ENCODE measurements at places on chromosomes 7 and 10. TPM values are rescaled to one million over a fixed set of nuclear protein-coding genes. Genes with fewer than 3 reads are reported as not detected.

- peak; percentile 68 for DNase-seq
These were observed 716 bp downstream of the OGA start for GRCh38 chr10:101817337-101818118.

DNA sequence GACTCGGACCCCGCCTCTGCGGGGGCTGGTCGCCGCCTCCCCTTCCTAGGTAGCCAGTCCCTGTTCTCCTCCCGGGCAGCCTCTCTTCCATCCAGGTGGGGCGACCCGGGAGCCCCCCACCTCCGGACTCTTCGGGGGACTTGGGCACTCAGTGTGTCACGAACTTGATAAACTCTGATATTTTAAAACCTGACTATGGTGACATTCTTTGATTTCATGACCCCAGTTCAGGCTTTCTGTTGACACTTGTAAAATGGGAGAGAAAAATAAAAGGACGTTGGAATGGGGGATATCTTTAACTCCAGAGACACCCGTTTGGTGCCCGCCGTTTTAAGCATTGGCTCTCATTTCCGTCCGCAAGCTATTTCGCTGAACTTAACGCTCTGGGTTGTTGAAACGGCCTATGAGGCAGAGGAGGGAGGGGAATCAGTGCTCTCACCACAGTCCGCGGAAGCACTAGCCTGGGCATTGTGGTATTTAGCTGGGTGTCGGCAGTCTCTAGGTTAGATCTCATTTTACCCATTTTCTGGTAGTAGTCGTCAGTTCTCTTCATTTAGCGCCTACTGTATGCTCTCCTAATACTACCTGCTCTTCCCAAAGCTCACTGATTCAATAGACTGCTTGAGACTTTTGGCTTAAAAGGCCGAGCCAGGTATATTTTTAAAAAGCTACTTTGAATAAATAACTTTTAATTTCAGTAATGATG, 738 bp downstream of the VPS26A start:
- DNase-seq = peak; percentile 78

DNA sequence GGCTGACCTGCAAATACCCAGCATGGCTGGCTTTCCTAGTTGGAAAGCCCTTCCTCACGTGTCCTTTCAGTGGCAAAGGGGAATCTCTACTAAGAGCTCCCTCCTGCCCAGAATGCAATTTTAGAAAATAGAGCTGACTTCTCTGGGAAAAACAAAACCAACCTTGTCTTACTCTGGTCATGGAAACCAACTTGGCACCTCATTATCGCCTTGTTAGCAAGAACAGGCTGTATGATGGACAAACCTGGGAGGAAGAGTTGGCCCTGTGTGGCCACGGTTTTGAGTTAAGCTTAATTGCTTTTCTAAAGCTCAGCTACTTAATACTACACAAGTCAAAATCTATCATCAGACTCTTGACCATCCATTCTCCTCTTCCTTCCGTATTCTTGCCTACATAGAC, 94.1 kb upstream of the PDCD4 start:
- no peak for DNase-seq

GRCh38 chr10:72418679-72419078, 64.0 kb upstream of the DNAJB12 start:
- DNase-seq = no peak

- no peak for DNase-seq
These were observed 17.2 kb downstream of the TCF7L2 start for GRCh38 chr10:112967200-112967599.

DNA sequence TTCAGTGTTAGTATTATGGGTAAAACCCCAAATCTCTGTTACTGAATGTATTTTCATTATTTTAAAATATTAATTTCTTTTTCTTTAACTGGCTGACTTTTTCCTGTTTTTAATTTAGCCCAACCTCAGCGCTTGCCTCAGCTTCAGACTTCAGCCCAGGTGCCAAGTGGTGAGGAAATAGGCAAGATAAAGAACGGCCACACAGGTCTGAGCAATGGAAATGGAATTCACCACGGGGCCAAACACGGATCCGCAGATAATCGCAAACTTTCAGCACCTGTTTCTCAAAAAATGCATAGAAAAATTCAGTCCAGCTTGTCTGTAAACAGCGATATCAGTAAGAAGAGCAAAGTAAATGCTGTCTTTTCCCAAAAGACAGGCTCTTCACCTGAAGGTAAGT, 57.5 kb downstream of the MDFIC start:
- DNase-seq = no peak

Gene AP3M1
- total RNA-seq = 35.4 TPM

GRCh38 chr7:105599551-105599950, 18.3 kb upstream of the EFCAB10 start:
- no peak for DNase-seq

DNA sequence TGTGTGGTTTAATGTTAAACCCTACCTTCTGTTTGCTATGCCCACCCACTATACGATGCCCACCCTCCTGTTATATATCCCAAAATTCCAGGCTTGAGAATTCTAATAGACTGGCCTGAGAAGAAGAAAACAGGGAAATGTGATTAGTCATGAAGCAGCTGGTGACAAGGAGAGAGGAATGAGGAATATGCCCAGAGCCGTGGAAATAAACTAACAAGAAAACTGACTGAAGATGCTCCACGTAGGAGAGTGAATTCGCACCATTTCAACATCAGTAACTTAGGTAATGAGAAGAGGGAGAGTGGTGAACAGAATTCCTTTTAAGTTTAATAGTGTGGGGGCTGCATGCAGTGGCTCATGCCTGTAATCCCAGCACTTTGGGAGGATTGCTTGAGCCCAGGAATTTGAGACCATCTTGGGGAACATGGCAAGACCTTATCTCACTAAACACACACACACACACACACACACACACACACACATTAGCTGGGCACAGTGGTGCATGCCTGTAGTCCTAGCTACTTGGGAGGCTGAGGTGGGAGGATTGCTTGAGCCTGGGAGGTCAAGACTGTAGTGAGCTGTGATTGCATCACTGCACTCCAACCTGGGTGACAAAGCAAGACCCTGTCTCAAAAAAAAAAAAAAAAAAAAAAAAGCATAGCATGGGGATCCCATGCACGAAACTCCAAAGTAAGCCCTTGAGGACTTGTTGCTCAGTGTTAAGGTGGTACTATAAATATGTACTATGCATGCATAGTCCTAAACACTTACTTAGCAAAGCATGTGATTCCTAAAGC, 16.1 kb upstream of the SYPL1 start:
- no peak for DNase-seq

Gene ECD
- 31.8 TPM for total RNA-seq

Gene ZNF655
- 63.0 TPM for total RNA-seq

GRCh38 chr7:25832929-25833328, 319.1 kb upstream of the NFE2L3 start:
- no peak for DNase-seq

Gene SEMA3E
- total RNA-seq = not detected

GRCh38 chr10:87712913-87713616, 53.4 kb downstream of the PAPSS2 start:
- DNase-seq = no peak

DNA sequence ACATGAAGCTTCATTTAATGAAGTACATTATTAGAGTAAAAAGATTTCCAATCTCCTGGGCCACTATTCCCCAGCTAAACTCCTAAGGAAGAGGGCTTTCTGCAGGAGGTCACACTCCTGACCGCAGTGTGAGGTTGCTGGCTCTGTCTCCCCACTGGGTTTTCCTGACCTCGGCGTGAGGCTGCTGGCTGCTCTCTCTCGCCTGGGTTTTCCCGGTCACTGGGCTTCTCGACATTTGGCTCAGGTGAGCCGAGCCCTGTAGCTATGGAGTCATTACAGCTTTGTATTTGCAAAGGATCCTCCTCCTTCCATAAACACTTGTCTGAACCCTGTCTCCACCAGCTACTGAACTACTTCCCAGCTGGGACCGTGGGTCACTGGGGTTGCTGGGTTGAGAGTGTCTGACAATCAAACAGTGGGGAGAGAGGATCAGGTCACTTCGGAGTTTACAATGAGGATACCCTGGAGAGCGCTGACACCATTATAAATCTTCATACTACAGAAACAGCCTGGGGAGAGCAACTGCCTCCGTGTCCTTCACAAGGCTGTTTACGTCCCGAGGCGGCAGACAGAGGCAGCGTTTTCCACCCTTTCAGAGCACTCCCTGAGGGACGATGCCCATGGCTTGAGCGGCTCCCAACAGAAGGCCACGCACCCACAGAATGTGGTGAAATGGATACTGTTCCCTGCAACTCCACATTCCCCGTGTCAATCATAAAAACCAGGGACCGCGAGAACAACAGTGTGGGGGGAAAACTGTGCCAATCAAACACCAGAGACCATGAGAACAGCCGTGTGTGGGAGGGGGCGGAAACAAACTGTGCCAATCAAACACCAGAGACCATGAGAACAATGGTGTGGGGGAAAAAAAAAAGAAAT, 226.2 kb downstream of the ZMYND11 start:
- DNase-seq = no peak

Gene CRYGN
- 0.90 TPM for total RNA-seq

DNA sequence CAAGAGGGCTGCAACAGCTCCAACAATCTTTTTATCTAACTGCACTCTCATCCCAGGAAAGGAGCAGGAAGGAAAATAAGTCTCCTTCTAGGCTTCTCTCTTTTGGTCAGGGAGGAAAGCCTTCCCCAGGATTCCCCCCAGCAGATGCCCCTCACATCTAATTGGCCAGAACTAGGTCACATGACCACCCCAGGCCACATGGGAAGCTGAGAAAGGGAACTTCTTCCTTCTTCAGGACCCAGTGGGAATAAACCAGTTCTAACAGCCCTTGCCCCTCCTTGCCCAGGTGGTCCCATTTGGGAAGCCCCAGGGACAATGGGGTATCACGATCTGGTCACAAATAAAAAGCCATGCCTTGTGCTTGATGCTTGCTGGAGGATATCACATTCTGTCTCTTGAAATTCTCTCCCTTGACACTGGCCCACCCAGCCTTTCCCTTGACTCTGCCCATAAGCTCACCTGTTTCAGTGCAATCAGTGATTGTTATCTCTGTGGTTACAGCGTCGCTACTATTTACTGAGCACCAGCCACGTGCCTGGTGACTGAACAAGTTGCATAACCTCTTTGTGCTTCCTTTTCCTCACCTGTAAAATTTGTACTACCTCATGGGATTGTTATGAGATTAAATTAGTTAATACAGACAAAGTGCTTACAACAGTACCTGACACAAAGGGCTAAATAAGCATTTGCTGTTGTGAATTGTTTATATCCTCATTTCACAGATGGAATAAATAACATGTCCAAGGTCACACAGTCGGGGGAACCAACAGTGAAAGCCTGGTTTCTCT, 9.0 kb upstream of the TACR2 start:
- DNase-seq = no peak

Gene NXPH1
- total RNA-seq = not detected

DNA sequence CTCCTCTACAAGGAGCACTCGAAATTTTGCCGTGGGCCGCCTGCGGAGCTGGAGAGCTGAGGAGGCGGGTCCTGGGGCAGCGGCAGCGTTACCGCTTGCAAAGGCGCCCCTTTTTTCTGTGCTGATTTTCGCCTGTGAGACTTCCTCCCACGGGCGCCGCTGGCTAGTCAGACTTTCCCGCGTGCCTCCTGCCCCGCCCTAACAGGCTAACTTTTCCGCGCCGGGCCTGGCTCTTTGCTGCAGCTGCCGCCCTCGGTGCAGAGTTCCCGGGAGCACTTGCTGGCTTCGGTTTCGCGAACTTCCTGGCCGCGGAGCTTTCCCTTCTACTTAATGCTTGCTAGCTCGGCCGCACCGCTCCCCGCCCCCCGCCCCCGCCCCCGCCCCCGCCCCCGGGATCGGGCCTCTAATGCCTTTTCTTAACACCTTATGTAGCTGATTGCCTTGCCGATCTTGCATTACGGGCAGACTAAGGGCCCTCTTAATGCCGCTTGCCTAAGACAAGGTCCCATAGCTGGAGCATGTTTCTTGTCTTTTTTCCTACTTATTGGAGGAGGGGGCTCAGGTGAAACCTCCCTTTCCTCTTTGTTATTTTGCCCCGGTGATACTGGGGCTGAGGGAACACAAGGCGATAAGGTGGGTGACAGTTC, 37.9 kb upstream of the RASGEF1A start:
- peak; percentile 78 for DNase-seq

GRCh38 chr7:25996006-25996408, 156.0 kb upstream of the NFE2L3 start:
- no peak for DNase-seq

- no peak for DNase-seq
These were observed 117.9 kb downstream of the SLIT1 start for GRCh38 chr10:97067716-97068391.

- DNase-seq = no peak
These were observed 6.9 kb upstream of the UBE2H start for GRCh38 chr7:129959471-129960203.

Gene LRRC18
- total RNA-seq = not detected

Gene CHST3
- total RNA-seq = 0.36 TPM

Gene MTERF1
- 16.9 TPM for total RNA-seq

DNA sequence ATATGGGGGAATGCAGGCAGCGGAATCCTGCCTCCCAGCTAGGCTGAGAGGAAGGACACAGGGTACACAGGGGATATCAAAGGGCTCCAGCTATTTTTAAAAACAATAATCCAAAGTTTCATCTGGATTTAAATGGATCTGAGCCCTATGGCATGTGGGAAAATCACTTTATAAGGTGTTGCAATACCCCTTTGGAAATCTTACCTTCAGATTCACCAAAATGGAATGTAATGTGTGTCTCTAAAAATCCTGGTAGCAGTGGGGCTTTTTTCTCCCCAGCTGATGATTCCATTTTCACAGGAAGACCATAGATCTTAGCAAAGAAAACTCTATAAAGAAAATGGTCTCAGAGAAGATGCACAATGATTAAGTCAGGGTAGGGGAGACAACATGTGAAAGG, 722.2 kb downstream of the PARD3 start:
- no peak for DNase-seq

Gene TMEM229A
- not detected for total RNA-seq

DNA sequence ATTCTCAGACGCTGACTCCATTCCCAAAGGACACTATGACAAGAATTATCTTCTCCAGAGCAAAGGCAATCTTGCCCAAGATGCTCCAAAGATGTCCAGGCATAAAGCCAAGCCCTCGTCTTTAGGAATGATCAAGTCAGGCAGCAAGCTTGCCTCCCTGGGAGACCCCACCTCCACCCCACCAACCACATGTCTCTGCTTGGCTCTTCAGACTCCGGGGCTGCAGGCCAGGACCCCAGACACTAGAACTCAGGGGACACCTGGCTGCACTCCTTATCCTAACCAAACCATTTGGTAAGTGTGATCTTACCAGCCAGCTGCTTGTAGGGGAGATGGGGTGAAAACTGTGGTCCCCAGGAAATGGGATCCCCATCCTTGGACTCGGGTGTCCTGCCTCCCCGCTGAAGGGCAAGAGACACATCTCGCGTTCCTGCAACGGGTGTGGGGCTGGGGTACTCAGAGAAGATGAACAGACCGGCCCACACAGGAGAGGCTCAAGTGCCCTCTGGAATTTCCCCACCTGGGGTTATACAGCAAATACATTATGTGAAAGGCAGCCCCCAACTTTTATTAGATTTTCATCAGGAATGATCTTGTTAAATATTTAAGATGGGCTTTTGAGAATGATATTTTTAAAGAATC, 55.7 kb downstream of the INSIG1 start:
- no peak for DNase-seq

Measured in activated CD8-positive, alpha-beta T cell treated with anti-CD3 and anti-CD28 coated beads for 36 hours (primary cell).